ENCODE measurements at places on chromosomes 11 and 22. TPM values are rescaled to one million over a fixed set of nuclear protein-coding genes. Genes with fewer than 3 reads are reported as not detected.
A peak's percentile ranks its signal among the peaks of the same experiment; 100 is the strongest.

The OR10D3 gene
- not detected for polyA plus RNA-seq

DNA sequence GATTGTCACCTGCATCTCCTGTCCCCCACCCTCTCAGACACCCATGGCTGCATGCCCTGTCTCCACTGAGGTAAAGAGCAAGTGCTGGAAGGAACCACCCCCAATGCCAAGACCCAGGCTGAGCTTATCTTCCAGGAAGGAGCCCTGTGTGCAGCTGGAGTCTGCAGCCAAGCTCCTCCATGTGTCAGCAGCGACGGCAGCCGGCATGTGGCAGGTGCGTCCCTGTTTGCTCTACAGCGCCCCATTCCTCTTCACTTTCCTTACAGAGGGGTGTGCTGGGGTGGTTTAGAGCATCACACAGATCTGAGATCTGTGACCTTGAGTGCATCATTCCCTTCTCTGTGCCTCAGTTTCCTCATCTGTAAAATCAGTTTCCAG, 7.7 kb upstream of the MN1 start:
- no peak for DNase-seq

The TTC36 gene
- 0.78 TPM for polyA plus RNA-seq

The PEX16 gene
- 9.2 TPM for polyA plus RNA-seq

GRCh38 chr11:88195908-88196307, 20.7 kb upstream of the RAB38 start:
- no peak for DNase-seq

GRCh38 chr11:122345586-122345985, 229.6 kb upstream of the BLID start:
- no peak for DNase-seq

GRCh38 chr11:121534131-121535093, 81.6 kb upstream of the SORL1-AS1 start:
- DNase-seq = peak; percentile 3

DNA sequence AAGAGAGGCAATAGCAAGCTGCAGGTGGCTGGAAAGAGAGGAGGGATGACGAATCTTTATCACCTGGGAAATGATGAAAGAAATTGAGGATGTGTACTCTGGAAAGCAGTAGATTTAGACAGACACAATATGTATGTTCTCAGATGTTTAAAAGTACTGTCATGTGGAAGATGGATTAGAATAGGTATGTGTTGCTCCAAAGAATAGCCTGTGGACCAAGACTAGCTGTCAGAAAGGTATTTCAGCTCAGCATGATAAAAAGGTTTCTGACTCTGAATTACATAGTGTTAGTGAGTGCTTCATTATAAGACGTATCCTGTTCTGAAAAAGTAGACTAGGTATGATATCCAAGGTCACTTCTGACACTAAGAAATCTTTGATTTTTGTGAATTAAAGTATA, 322.4 kb downstream of the CNTN5 start:
- no peak for DNase-seq

The CCDC87 gene
- 0.10 TPM for polyA plus RNA-seq

The KRTAP5-7 gene
- 0.17 TPM for polyA plus RNA-seq

The ESAM gene
- polyA plus RNA-seq = 111 TPM

- no peak for DNase-seq
Observed at GRCh38 chr11:74437441-74438042, 29.8 kb downstream of the KCNE3 start.

DNA sequence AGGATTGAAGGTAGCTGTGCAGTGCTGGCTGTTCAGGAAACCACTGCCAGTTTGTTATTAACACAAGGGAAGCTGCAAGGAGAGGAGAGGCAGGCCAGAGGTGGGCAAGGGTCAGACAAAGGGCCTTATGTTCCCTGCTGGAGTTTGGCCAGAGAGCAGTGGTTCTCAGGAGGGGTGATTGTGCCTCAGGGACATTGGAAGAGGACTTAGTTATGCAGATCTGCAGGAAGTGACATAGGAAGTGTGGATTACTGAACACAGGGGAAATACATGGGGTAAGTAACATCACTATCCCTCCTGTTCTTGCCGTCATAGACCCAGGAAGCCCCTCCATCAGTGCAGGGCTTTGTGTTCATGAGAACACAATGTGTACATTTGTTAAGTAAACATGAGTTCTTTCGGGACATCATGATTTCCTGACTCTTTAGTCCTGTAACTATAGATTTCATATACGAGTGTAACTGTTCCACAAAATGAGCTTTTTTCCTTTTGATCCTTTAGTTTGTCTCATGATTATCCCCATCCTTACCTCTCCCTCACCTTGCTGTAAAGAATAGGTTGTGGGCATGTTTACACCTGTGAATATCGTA, 5.9 kb downstream of the SRRD start:
- DNase-seq = no peak

The FOXR1 gene
- not detected for polyA plus RNA-seq

DNA sequence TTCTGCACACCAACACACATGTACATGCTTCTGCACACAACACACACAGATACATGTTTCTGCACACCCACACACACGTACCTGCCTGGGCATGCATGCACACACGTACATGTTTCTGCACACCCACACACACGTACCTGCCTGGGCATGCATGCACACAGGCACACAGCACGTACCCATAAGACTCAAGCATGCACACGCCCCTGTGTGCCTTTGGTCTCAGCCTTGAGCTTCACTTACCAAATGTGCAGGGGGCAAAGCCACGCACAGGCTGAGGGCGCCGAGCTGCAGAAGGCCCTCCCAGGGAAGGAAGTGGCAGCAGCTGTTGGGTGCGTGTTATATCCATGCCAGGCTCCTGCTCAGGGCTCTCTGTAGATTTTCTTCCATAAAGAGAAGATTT, 34.7 kb upstream of the SMIM38 start:
- no peak for DNase-seq

DNA sequence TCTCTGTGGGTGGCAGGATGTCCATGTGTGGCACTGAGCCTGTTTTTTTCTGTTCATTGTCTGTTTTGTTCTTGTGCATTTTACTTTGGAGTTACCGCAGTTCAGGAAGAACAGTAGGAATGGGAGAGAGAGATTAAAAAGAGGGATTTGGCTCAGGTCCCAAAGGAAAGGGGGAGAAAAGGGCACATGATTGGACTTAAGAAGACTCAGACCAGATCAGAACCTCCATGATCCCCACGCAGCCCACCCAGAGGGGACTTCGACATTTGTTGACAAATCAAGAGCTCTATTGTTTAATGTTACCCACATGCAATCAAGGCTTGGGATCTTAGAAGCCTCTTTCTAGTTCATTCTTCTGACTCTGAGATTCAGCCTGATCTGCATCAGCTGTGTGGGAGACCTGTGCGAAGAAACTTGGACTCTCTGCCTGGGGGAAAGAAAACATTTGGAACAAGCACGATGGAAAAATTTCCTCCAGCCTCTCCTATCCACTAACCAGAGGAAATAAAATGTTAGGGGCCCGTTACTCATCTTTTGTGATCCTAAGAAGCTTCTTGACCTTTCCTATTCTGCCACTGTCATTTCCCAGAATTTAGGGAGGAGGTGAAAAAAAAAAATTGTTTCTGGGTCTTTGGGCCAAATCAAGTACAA, 119.2 kb downstream of the SPON1 start:
- no peak for DNase-seq

- DNase-seq = no peak
Observed at GRCh38 chr11:87265132-87265531, 227.4 kb downstream of the TMEM135 start.

- DNase-seq = peak; percentile 80
Observed at GRCh38 chr22:36419177-36419911, 31.6 kb upstream of the MYH9 start.

The OR51B5 gene
- polyA plus RNA-seq = 0.27 TPM

The CD3G gene
- polyA plus RNA-seq = 0.58 TPM

The STX3 gene
- 20.6 TPM for polyA plus RNA-seq

The DBX1 gene
- polyA plus RNA-seq = not detected

Measured in right lung (tissue), 10 donors.